ENCODE measurements at places on chromosomes 1 and 21. TPM values are rescaled to one million over a fixed set of nuclear protein-coding genes. Genes with fewer than 3 reads are reported as not detected.

- no peak for DNase-seq
Observed at GRCh38 chr1:64921771-64922170, 44.6 kb downstream of the JAK1 start.

DNA sequence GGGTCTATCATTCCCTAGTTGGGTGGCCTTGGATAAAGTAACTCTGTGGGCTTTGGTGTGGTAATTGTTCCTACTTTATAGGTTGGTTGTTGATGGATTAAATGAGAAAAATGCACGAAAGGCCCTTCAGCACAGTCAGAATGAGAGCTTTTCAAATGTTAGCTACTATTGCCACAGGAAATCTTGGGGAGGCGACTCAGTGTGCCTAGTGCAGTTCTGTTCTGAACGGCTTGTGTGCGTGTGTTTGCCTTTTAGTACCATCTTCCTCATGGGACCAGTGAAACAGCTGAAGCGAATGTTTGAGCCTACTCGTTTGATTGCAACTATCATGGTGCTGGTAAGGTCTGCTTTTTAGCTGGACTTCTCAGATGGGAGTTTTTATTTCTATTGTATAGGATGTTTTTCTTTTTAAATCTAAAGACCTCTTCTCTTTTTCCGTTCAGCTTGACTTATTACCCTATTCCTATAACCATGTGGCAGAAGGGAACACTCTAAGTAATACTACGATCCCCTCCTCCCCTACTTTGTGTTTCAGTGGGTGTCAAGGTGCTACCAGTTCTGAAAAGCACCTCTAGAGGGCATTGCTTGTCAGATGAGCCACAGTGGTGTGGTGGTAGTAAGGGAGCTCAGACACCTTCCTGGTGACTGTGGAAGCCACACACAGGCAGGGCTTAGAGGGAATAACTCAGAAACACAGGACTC, 9.2 kb downstream of the SFT2D2 start:
- peak; percentile 10 for DNase-seq

- no peak for DNase-seq
Observed at GRCh38 chr1:71324671-71325267, 243.9 kb upstream of the ZRANB2 start.

DNA sequence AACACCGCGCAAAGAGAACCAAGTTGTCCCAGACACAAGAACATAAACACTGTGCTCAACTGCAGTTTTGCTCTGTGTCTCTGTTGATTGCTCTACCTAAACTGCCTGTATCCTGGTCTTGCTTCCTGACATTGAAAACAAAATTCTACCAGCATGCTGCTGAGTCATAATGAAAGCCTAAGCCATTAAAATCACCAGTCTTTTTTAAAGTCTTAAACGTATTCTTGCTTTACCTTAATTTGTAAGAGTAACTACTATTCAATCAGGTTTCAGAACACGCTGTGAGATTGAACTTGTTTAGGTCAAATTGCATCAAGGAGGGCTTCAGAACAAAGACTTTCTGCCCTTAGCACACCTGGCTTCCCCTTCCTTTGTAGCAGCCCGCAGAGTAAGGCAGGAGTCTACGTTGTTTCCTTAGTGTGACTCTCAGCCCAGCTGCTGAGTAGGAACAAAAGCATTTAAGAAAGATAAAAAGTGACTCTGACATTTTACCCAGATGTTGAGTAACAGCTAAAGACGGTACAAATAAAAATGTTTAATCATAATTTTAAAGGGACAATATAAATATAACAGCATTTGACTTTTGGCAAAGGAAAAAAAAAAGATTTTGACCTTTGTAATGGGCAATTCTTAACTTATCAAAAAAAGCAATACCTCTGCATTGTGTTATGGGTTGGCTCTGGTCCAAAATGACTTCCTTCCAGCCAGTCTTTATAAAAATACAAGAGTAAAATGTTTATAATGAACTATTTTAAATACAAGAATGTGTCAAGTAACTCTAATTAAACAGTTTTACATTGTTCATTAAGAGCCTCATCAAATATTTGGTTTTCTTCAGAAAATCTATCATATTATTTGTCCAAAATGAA, 186.9 kb upstream of the ADGRL4 start:
- DNase-seq, result no peak

GRCh38 chr1:168692472-168692871, 36.5 kb downstream of the DPT start:
- DNase-seq, result no peak

DNA sequence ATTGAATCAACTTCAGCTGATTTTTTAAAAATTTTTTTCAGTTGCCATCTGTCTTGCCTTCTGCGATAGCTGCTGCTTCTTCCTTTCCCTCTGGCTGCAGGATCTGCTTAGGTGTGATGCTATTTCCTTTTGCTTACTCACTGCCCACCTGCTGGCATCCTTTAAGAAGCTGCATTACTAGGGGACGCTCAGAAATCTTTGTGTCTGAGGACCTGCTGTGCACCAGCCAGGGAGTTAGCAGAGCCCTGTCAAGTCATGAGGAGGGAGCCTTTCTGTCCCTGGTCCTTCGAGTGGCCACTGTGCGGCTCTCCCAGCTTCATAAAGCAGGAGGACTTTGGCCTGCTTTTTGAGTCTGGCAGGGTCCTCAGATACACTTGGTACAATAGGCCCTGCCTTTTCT, 327.8 kb downstream of the USH2A start:
- no peak for DNase-seq

- no peak for DNase-seq
Observed at GRCh38 chr1:219659684-219660083, 46.8 kb upstream of the ZC3H11B start.

GRCh38 chr1:21175670-21176581, 771 bp downstream of the EIF4G3 start:
- peak; percentile 46 for DNase-seq

GRCh38 chr21:14870853-14871149, 194.0 kb downstream of the NRIP1 start:
- DNase-seq, result no peak

Gene AADACL3
- total RNA-seq, result not detected

Gene CELA3B
- 5.3 TPM for total RNA-seq

Gene MROH9
- total RNA-seq, result not detected

Gene CYB561D1
- 9.0 TPM for total RNA-seq
